ENCODE measurements at places on chromosomes 1 and 21.
A peak's percentile ranks its signal among the peaks of the same experiment; 100 is the strongest.

DNA sequence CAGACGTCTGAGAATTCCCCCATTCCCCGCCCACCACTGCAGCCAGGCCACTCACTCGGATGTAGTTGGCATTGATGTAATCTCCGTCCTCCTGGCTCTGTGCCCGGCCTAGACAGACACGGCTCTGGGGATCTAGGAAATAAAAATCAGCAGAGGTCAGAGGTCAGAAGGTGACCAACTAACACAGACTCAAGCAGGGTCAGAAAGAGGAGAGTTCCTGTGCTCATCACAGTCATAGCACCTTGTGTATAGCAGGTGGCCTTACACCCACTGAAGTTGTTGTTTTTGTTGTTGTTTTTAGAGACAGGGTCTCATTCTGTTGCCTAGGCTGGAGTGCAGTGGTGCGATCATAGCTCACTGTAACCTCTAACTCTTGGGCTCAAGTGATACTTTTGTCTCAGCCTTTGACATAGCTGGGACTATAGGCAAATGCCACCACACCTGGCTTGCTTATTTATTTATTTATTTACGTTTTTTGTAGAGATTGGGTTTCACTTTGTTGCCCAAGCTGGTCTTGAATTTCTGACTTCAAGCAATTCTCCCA, 4.9 kb downstream of the PTPN7 start:
- H3K4me1 ChIP-seq, result peaks cover 6% of the 10 kb centered on the region
- DNase-seq, result no peak
- H3K27ac ChIP-seq, result no peak overlapping the region

DNA sequence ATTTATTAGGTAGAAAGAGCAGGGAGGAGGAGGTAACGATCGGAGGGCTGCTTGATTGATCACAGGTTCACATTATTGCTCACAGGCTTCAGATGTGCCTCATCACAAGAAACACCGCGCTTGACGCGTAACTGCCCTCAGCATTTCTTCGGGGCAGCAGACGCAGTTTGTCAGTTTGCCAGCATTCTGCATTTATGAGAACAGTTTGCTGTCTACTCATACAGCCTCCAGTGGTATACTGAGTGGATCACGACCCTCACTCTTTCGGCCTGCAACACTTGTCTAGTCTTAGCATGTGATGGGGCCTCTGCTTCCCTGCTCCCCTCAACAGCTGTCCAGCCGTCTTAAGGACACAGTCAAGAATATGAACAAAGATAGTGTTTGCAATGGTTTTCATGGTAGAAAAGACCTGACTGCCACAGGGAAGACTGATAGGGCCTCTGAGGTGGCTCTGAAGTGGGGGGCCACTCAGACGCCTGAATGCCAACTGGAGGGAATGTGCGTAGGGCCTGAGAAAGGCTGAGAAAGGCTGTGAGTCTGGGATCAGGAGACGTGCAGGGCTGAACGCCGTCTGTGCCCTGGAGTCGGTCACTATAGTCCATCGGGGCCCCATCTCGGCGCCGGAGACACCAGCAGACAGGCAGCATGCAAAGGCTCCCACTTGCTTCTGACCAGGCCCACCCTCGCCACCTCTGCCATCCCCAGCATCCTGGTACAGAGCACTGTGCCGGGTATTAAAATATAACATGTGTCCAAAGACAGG, 45.0 kb downstream of the UBE2G2 start:
- H3K4me3 ChIP-seq, result no peak overlapping the region
- no peak for DNase-seq
- H3K4me1 ChIP-seq, result no peaks in the 10 kb centered on the region
- H3K27me3 ChIP-seq, result no peaks in the 10 kb centered on the region
- H3K36me3 ChIP-seq, result peaks cover 2% of the 10 kb centered on the region

DNA sequence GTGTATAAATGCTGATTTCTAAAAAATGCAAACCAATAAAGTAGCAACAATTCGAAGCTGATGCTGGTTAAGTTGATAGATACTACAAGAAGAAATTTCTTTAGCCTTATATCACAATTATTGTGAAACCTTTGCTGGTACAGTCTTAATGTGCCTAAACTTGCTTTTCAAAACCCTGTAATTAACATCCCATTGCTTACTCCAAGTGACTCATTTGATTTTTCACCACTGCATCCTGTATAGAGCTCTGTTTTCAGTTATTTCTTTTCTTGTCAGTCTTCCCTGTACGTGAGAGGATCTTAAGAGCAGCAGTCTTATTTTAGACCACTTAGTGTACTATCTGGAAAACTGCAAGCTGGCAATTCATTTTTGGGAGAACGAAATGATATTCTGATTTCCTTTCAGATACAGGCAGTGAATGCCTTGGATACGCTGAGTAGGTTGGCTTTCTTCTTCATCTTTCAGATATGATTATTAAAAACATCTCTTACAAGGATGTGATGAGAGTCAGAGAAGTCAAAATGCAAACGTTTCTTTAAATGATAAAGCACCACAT, 210.3 kb downstream of the KCTD3 start:
- no peaks in the 10 kb centered on the region for H3K4me1 ChIP-seq
- H3K36me3 ChIP-seq, result no peaks in the 10 kb centered on the region
- no peak overlapping the region for H3K4me3 ChIP-seq
- no peak for DNase-seq
- H3K27me3 ChIP-seq, result no peaks in the 10 kb centered on the region

DNA sequence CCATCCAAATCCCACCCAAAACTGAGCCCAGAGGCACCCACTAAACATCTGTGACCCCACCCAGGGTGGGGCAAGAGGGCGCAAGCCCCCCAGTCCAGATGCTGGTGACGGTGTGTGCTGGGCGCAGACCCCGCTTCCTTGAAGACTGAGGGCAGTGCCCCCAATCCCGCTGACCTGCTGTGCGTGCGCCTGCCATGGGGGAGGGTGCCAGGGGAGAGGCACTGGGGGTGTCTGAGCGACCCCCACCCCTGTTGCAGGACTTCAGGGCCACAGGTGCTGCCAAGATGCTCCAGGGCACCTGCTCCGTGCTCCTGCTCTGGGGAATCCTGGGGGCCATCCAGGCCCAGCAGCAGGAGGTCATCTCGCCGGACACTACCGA, 13.3 kb downstream of the COL6A2 start:
- no peak overlapping the region for H3K27ac ChIP-seq
- peaks cover 10% of the 10 kb centered on the region for H3K36me3 ChIP-seq
- no peak overlapping the region for H3K4me3 ChIP-seq
- no peaks in the 10 kb centered on the region for H3K27me3 ChIP-seq

DNA sequence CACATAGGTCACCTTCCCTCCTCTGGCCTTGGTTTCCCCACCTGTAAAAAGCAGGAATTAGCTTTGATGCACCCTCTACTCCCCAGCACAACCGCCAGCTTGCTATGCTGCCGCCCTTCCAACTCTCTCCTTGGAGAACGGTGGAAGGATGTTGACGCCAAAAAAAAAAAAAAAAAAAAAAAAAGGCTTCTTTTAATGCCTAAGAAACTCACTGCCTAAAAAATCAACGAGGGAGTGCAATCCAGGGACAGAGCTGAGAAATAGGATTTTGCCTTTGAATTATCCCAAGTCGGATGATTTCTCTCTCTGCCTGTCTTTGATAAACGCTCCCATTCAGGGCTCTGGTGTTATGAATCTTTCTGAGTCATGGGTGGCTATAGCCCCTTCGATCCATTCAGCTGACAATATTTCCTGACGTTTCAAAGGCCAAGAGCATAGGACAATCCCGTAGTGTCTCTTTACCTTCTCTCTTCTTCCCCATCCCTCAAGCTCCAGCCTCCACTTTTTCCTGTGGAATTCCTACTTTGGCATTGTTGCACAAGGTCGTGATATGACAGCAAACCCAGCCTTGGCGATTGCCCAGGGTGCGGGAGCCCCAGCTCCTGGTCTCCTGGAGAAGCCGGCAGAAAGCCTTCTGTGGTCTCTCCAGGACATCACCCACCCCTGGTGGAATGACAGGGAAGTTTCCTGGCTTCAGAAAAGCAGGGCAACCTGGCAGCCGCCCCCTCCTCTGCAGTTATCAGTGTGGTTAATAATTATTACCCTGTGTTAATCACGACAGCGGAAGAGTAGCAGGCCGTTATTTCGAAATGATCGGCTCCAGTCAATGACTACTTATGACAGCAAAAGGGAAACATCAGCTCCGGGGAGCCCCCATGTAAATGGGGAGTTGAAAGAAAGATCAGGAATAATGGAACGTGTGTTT, 8.0 kb upstream of the PLXNA2 start:
- peaks cover 34% of the 10 kb centered on the region for H3K4me1 ChIP-seq
- DNase-seq, result no peak
- H3K36me3 ChIP-seq, result no peaks in the 10 kb centered on the region
- no peak overlapping the region for H3K27ac ChIP-seq
- peaks cover 18% of the 10 kb centered on the region for H3K27me3 ChIP-seq

- H3K4me1 ChIP-seq, result peaks cover 5% of the 10 kb centered on the region
- no peaks in the 10 kb centered on the region for H3K27me3 ChIP-seq
- no peak for DNase-seq
- peaks cover 29% of the 10 kb centered on the region for H3K36me3 ChIP-seq
- no peak overlapping the region for H3K27ac ChIP-seq
These were observed 146.1 kb downstream of the SIPA1L2 start for GRCh38 chr1:232483826-232484225.

DNA sequence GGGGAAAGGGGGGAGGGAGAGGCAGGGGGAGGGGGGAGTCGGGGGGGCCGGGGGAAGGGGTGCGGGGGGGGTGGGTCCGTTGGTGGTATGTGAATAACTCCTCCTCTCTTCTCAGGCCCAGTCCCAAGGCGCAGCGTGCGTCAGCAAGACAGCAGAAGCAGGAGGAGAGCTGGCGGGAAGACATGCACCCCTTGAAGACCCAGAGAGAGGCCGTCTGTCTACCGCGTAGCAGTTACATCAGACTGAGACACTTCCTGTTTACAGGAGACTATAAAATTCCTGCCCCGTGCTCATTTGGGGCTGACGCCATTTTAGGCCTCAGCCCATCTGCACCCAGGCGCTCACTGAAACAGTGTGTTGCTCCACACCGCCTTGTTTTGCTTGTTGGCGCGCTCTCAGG, 55.3 kb downstream of the SETD4 start:
- H3K4me1 ChIP-seq, result no peaks in the 10 kb centered on the region
- no peak overlapping the region for H3K27ac ChIP-seq
- DNase-seq, result no peak
- peaks cover 13% of the 10 kb centered on the region for H3K27me3 ChIP-seq
- H3K36me3 ChIP-seq, result no peaks in the 10 kb centered on the region

DNA sequence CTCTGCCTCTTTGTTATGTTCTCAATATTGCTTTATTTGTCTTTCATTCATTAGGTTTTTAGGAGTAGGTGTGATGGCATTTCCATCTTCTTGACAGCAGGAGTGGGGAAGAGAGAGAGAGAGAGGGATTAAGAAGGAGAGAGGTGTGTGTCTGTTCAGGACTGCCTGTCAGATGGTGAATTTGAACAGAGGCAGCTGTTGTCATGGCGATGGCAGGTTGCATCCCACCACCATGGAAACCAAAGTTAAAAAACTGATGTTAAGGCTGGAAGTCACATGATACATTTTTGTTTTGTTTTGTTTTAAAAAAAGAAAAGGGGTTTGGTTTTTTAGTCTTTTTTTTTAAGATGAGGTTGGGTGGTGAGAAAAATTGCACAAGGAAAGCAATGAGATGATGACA, 18.3 kb downstream of the CACNA1E start:
- H3K4me3 ChIP-seq, result no peak overlapping the region
- peaks cover 19% of the 10 kb centered on the region for H3K4me1 ChIP-seq
- H3K36me3 ChIP-seq, result no peaks in the 10 kb centered on the region
- no peak overlapping the region for H3K27ac ChIP-seq
- DNase-seq, result no peak
- H3K27me3 ChIP-seq, result peaks cover 18% of the 10 kb centered on the region

GRCh38 chr1:61446531-61446991, 278.4 kb downstream of the TM2D1 start:
- H3K27ac ChIP-seq, result no peak overlapping the region
- no peaks in the 10 kb centered on the region for H3K36me3 ChIP-seq
- no peak for DNase-seq
- peaks cover 51% of the 10 kb centered on the region for H3K4me1 ChIP-seq
- H3K4me3 ChIP-seq, result no peak overlapping the region

- H3K27ac ChIP-seq, result no peak overlapping the region
- H3K4me3 ChIP-seq, result no peak overlapping the region
- no peak for DNase-seq
These were observed 33.7 kb downstream of the AADACL4 start for GRCh38 chr1:12677565-12677964.

GRCh38 chr1:21912038-21912758, 24.9 kb downstream of the HSPG2 start:
- no peak overlapping the region for H3K27ac ChIP-seq
- no peak overlapping the region for H3K4me3 ChIP-seq
- H3K4me1 ChIP-seq, result peaks cover 53% of the 10 kb centered on the region
- H3K36me3 ChIP-seq, result no peaks in the 10 kb centered on the region

DNA sequence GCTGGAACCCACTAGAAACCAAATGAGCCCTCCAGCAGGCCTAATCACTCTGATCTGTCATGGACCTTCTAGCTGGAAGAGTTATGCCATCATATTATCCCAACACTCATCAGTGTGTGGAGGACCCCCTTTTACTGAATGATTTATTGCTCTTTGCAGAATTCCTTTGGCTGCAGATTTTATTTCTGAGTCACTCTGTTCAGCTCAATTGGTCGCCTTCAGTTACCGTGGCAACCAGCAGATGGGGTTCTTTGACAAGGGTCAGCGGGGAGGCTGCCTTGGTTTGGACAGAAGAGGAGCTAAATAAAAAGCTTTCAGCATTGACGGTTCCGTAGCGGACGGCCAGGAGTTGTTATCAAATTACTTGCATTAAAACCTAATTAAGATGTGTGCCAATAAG, 220.1 kb downstream of the SDCCAG8 start:
- peaks cover 10% of the 10 kb centered on the region for H3K36me3 ChIP-seq
- H3K27ac ChIP-seq, result no peak overlapping the region
- peaks cover 55% of the 10 kb centered on the region for H3K4me1 ChIP-seq
- peaks cover 2% of the 10 kb centered on the region for H3K27me3 ChIP-seq
- H3K4me3 ChIP-seq, result peak overlapping the region; percentile 39

DNA sequence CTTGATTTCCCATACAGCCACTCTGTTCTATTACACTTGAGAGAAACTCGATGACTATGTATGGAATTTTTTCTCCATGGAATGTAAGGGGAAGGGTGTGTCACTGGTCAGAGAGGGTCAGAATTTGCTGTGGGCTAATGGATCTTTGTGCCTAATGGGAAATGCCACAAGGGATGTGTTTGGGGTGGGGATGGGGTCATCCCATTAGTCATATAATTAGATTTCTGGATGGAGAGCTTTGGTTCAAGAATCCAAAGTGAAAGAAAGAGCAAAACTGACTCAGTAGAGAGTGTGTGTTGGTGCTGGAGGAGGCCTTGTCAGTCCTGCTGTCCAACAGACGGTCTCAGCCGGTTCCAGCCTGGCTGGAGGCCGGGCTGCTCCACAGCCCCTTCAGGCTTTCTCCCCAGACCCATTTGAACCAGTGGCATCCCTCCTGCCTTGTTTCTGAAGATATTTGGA, 86.4 kb downstream of the LAMC2 start:
- DNase-seq, result no peak
- peaks cover 14% of the 10 kb centered on the region for H3K4me1 ChIP-seq
- no peaks in the 10 kb centered on the region for H3K36me3 ChIP-seq
- no peak overlapping the region for H3K4me3 ChIP-seq
- no peaks in the 10 kb centered on the region for H3K27me3 ChIP-seq
